ENCODE measurements at places on chromosomes 6 and 20.

- DNase-seq: no peak
Observed at GRCh38 chr20:998231-998830, 3.8 kb downstream of the RSPO4 start.

DNA sequence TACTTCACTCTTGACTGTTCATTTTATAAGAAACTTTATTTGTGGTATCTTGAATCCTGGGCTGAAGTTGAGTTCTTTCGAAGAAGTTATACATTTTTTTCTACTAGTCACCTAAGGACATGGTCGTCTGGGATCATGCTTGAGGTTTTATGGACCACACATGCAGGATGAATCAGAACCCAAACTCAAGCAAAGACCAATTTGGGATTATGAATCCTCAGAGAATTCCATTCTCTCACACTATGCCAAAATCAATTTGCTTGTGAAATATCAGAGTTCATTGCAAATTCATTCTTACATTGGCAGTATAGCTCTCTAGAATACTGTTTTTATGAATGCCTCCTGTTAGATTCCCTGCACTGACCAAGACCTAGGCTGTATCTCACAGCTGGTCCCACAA is 114.3 kb upstream of the HDAC2 start:
- DNase-seq: no peak

DNA sequence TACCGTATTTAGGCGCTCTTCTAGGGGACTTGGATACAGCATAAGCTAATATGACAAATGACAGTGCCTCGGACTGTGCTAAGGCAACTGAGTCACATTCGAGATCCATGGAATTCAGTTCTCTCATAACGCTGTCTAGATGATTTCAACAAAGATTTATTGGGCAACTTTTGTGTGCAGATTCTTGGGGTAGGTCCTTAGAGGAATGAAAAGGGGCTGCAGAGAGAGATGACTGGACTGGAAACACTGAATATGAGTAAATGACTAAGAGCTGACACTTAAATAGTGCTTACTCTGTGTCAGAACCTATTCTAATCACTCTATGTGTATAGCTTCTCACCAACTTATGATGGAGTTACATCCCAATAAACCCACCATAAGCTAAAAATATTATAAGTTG is 36.4 kb upstream of the MARCKS start:
- no peak for DNase-seq

DNA sequence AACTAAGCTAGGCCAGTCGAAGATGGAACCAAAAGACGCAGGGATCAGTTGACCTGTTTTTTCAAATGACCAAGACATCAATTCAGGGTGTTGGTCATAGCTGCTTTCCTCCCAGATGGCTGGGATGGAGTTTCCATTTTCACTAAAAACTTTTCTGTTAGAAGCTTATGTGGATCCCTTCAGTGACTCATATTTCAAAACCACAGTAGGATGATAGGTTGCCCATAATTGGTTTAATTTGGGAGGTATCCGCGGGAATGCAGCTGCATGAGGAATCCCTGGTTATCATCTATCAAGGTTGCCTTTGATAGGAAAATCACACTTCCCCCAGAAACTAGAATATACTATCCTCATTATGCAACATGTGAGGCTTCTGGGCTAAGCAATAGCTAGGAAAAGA is 150.9 kb upstream of the MLIP start:
- DNase-seq: no peak

- DNase-seq: no peak
Observed at GRCh38 chr6:170137911-170138910, 152.7 kb downstream of the DLL1 start.

GRCh38 chr6:159438106-159438505 is 254.9 kb downstream of the SOD2 start:
- DNase-seq: no peak

- no peak for DNase-seq
Observed at GRCh38 chr6:148396411-148396810, 53.8 kb downstream of the SASH1 start.

DNA sequence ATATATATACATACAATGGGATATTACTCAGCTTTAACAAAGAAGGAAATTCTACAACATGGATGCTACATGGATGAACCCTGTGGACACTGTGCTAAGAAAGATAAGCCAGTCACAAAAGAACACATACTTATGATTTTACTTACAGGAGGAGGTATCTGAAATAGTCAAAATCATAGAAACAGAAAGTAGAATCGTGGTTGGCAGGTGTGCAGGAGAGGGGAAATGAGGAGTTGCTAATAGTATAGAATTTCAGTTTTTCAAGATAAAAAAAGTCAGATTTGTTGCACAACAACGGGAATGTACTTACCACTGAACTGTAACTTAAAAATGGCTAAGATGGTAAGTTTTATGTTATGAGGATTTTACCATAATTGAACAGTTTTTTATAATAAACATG is 706.3 kb downstream of the TFAP2A start:
- no peak for DNase-seq

GRCh38 chr6:170080169-170080827 is 210.6 kb downstream of the DLL1 start:
- DNase-seq: no peak

All from CD4-positive, alpha-beta T cell treated with Interleukin-12 subunit alpha and Interleukin-12 subunit beta, for 1 hour (primary cell).